ENCODE measurements at places on chromosomes 11 and 22. TPM values are rescaled to one million over a fixed set of nuclear protein-coding genes. Genes with fewer than 3 reads are reported as not detected.

The ESAM gene
- total RNA-seq: 10.6 TPM

The F2 gene
- total RNA-seq: 3.6 TPM

The SLC43A3 gene
- total RNA-seq: 20.8 TPM

The SERPING1 gene
- total RNA-seq: 113 TPM

The TPCN2 gene
- total RNA-seq: 28.4 TPM

The RFPL1 gene
- total RNA-seq: 0.37 TPM

The TTC36 gene
- 5.7 TPM for total RNA-seq

The NCR3LG1 gene
- 9.3 TPM for total RNA-seq

The SAA4 gene
- total RNA-seq: not detected

The MYO18B gene
- total RNA-seq: 23.6 TPM

Measured in testis (tissue), 5 donors.